Calu3 (cell line): ENCODE measurements at places on chromosomes 5 and 9. TPM values are rescaled to one million over a fixed set of nuclear protein-coding genes. Genes with fewer than 3 reads are reported as not detected.

KLHL3 gene
- 16.9 and 18.2 TPM in 2 replicates for total RNA-seq

DNA sequence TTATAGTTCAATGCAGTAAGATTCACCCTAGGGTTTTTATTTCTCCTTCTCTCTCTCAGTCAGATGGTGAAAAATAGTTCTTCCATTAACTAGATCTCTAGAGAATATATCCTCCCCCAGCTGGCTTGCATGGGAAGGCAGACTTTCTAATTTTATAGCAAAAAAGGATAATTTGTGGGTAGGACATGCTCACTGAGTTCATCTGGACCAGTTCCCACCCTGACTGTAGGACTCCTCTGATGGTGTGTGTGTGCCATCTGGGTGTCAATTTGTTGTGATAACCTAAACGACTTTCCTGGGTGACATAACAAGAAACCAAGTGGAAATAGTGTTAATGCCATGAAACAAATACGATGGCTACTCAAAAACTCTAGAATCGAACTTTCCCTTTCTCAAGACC lies 44.9 kb downstream of the APBA1 start:
- no peaks in the 10 kb centered on the region for H3K36me3 ChIP-seq
- H3K27me3 ChIP-seq: no peaks in the 10 kb centered on the region
- no peak overlapping the region for H3K4me3 ChIP-seq
- no peak for DNase-seq

DNA sequence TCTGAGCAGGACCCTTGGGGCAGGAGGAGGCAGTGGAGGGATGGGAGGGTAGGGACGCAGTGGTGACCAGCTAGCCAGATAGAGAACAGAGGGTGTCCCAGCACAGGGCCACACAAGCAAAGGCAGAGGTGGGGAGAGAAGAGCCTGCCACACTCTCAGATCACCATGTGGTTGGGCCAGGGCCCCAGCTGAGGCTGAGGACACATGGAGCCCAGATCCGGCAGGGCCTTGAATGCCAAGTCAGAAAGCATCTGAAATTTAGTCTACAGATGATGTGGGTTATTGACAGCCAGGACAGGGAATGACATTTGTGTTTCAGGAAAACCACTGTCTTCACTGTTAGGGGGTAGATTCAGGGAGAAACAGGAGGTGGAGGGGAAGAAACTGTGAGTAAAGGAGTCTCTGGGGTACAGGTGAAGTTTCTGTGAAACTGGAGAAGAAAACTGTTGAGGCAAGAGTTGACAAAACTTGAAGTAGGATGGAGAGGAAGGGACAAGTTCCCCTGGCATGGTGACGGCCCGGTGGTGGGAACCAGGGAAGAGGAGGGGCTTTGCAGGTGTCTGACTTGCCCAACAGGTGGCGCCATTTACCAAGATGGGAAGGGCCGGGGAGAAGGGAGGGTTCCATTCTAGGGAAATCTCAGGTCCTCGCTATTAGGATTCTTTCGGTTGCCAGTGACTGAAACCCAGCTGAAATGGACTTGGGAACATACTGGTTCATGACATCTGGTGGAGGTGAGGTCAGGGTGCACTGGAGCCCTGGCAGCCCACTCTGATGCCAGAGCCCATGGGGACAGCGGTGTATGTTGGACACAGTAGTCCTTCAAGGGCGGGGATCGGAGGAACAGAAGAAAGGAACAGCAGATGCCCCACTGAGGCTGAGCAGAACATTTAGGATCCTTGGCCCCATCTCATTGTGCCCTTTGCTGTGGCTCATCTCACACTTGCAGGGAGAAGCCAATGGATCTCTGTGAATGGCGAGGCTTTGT lies 100.1 kb downstream of the KCNIP1 start:
- H3K4me1 ChIP-seq: no peaks in the 10 kb centered on the region
- peak; percentile 74 for DNase-seq
- H3K27ac ChIP-seq: no peak overlapping the region
- H3K27me3 ChIP-seq: peaks cover 97% of the 10 kb centered on the region
- H3K4me3 ChIP-seq: no peak overlapping the region

- no peak overlapping the region for H3K27ac ChIP-seq
- H3K4me1 ChIP-seq: no peaks in the 10 kb centered on the region
- no peak overlapping the region for H3K4me3 ChIP-seq
Observed at GRCh38 chr5:41878643-41879478, 8.6 kb upstream of the OXCT1 start.

DNA sequence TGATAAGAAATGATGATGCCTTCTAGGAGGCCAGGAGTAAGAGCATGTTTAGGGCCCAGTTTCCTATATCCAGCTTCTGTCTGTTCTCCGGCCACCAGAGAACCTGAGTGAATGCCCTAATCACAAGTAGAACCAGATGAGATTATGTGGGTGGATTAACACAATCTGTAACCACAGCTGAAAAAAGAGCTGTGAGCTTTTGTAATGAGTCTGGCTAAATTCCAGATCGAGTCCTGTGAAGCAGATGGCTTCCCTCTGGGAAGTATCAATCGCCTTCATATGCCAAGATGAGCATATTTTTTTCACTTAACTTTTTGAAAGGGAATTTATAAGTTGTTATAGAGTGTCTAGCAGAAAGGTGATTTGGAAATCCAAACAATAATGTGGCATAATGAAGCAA lies 99.8 kb downstream of the NNT start:
- H3K36me3 ChIP-seq: no peaks in the 10 kb centered on the region
- H3K27me3 ChIP-seq: no peaks in the 10 kb centered on the region
- no peaks in the 10 kb centered on the region for H3K4me1 ChIP-seq
- H3K27ac ChIP-seq: no peak overlapping the region
- H3K4me3 ChIP-seq: no peak overlapping the region

JAKMIP2 gene
- not detected in 2 replicates for total RNA-seq
